Sigmoid colon (tissue), 7 donors: ENCODE measurements at places on chromosomes 13 and 19.

DNA sequence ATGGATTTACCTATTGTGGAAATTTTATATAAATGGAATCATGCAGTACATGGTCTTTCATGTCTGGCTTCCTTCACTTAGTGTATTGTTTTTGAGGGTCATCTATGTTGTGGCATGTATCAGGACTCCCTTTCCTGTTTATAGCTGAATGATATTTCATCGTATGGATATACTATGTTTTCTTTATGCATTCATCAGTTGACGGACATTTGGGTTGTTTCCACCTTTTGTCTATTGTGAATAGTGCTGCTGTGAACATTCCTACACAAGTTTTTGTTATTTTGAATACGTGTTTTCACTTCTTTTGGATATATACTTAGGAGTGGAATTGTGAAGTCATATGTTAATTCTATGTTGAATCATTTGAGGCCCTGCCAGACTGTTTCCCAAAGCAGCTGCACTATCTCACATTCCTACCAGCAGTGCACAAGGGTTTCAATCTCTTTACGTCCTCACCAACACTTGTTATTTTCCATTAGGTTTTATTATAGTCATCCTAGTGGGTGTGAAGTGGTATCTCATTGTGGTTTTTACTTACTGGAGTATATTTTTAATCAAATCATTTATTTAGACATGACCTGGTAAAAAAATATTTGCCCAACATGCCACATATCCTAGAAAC lies 262.7 kb downstream of the DLEU7 start:
- DNase-seq: no peak
- H3K4me3 ChIP-seq: no peak overlapping the region
- no peaks in the 10 kb centered on the region for H3K4me1 ChIP-seq
- H3K36me3 ChIP-seq: no peaks in the 10 kb centered on the region

- H3K27ac ChIP-seq: no peak overlapping the region
- no peaks in the 10 kb centered on the region for H3K36me3 ChIP-seq
- no peak overlapping the region for H3K4me3 ChIP-seq
- no peaks in the 10 kb centered on the region for H3K4me1 ChIP-seq
- H3K27me3 ChIP-seq: no peaks in the 10 kb centered on the region
Measured at GRCh38 chr13:97214921-97215320, 7.2 kb upstream of the MBNL2 start.

DNA sequence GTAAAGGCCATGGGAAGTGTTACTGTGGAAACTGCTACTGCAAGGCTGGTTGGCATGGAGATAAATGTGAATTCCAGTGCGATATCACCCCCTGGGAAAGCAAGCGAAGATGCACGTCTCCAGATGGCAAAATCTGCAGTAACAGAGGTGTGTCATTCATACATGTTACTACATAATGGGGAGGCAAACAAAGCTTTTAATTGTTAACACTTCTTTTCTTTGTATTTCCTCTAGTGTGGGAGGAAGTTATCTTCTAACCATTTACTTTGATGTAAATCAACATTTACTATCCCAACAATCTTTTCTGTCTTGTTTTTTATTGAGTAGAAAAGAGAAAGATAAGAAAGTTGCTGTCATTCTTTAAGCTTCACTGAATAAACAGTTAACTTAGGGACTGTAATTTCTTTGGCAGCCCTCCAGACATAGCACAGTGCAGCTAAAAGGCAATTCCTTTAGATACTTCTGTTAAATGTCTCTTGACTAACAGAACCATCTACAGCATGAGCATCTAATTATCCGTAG lies 126.9 kb downstream of the ITGBL1 start:
- H3K27me3 ChIP-seq: no peaks in the 10 kb centered on the region
- no peak for DNase-seq
- no peaks in the 10 kb centered on the region for H3K4me1 ChIP-seq
- no peaks in the 10 kb centered on the region for H3K36me3 ChIP-seq
- no peak overlapping the region for H3K4me3 ChIP-seq

DNA sequence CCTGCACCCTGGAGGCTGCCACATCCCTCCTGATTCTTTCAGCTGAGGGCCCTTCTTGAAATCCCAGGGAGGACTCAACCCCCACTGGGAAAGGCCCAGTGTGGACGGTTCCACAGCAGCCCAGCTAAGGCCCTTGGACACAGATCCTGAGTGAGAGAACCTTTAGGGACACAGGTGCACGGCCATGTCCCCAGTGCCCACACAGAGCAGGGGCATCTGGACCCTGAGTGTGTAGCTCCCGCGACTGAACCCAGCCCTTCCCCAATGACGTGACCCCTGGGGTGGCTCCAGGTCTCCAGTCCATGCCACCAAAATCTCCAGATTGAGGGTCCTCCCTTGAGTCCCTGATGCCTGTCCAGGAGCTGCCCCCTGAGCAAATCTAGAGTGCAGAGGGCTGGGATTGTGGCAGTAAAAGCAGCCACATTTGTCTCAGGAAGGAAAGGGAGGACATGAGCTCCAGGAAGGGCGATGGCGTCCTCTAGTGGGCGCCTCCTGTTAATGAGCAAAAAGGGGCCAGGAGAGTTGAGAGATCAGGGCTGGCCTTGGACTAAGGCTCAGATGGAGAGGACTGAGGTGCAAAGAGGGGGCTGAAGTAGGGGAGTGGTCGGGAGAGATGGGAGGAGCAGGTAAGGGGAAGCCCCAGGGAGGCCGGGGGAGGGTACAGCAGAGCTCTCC lies 6.9 kb upstream of the CEACAM5 start:
- H3K4me1 ChIP-seq: no peaks in the 10 kb centered on the region
- H3K27ac ChIP-seq: no peak overlapping the region
- peak; percentile 52 for DNase-seq
- peaks cover 19% of the 10 kb centered on the region for H3K27me3 ChIP-seq
